Fibroblast of gingiva (primary cell): ENCODE measurements at places on chromosomes 6 and 20.

GRCh38 chr6:147510929-147511590, 2.6 kb downstream of the SAMD5 start:
- DNase-seq = no peak

DNA sequence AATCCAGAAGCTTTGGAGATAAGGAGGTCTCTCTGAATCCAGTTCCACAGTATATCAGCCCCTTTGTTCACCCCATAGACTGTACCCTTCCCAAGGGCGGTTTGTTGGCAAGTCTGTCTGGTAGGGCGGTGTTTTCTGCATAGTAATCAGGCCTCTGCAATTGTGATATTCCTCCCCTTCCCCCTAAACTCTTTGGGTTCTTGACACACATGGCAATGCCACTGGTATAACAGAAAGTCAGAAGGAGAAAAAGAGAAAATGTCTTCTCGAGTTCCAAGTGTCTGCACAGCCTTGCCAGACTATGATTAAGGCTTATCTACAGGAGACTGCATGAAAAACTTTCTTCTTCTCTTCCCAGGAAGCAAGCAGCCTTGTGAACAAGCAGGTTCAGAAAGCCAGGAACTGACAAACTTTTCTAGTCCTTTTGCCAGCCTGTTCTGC, 45.6 kb downstream of the FOXO3 start:
- DNase-seq = no peak

GRCh38 chr20:47999166-47999565, 213.9 kb upstream of the SULF2 start:
- no peak for DNase-seq

- peak; percentile 48 for DNase-seq
Observed at GRCh38 chr6:138692978-138693909, 80.3 kb upstream of the CCDC28A start.

GRCh38 chr20:35510951-35511735, 18.3 kb downstream of the C20orf173 start:
- no peak for DNase-seq

DNA sequence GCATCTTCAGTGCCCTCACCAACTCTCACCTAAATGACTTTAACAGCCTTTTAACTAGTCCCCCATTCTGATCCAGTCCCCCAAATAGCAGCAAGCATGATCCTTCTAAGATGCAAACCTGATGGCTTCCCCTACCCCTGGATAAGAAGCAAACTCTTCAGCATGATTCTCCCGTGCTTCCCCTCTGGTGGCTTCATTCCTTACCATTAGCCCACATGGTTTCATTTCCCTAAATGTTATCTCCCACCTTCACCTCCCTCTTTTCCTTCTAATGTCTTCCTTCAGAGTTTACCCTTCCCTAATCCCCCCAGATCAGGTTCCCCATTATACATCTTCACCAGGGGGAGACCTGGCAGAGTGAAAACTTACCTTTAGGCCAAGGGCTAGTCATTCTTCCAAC, 4.0 kb upstream of the RAB5IF start:
- no peak for DNase-seq
